ENCODE measurements at places on chromosomes 1 and 21.

GRCh38 chr1:62103846-62104245, 90.8 kb upstream of the L1TD1 start:
- no peak for DNase-seq

DNA sequence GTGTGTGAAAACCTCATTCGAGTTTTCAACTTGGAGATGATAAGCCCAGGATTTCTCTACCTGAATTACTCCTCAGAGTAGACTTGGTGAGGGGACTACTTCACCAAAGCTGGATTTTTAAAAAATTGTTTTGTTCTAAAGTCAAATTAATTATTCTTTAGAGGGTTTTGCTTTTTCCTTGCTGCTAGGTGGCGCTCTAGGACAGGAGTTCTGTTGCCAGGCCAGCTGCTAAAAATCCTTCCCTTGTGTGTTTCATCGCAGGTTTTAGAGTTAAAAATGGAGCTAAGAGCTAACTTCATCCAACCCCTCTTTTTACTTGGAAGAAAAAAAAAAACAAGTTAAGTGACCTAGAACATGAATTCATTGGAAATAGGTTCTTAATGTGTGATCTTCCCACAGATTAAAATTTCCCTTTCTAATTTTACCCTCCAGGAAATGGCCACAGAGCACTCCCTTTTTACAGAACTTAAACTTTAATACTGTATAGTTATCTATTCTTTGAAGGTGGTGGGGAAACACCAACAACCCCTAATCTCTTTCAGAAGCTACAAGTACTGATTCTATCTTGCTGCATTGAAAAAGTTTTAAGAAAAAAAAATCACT, 36.7 kb upstream of the FAM163A start:
- no peak for DNase-seq

DNA sequence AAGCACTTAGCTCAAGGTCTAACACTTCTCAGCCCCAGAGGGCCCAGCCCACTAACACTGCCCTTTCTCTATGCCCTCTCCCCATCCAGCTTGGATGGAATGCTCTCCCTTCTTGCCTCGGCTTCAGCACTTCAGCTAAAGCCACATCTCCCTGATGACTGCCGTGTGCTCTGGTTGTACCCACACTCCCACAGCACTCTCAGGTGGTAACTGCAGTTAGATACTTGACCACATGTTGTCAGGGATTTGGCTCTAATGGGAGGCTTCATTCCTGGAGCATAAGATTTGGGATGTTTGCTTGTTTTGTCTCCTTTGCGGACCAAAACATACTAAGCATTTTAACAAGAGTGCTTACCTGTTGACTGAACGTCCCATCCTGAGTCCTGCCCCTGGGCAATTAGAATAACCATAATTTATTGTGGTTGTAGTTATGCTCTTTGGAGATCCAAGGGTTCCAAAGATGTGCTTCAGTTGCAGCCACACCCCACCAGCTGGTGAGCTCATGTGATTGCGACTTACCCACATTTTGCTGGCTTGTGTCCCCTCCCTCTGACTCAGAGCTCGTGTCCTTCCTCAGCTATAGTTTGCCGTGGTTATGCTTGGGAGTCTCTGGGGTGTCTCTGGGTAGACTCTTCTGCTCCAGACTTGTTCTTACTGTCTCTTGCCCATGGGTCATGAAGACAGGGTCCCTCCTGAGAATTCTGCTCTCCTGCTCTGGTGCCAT, 7.7 kb upstream of the SLC26A9 start:
- DNase-seq: no peak

GRCh38 chr1:200530623-200531261, 89.8 kb downstream of the KIF14 start:
- no peak for DNase-seq

DNA sequence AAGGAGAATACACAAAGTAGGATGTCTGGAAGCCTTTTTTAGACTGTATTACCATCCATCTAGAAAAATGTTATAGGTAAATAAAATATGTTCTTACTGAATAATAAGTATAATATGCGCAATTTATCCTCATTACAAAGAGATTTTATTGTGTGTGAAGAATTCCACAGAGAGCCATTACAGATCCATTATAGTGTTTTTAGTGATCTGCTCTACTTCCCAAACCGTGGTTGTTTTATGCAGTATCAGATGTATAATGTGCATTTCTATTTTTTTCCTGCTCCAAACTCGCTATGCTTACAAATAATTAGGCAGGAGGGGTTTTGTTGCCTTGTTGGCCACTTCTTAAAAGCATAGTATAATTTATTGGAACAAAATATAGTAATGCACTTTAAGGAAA, 447.8 kb downstream of the USP25 start:
- DNase-seq: no peak

DNA sequence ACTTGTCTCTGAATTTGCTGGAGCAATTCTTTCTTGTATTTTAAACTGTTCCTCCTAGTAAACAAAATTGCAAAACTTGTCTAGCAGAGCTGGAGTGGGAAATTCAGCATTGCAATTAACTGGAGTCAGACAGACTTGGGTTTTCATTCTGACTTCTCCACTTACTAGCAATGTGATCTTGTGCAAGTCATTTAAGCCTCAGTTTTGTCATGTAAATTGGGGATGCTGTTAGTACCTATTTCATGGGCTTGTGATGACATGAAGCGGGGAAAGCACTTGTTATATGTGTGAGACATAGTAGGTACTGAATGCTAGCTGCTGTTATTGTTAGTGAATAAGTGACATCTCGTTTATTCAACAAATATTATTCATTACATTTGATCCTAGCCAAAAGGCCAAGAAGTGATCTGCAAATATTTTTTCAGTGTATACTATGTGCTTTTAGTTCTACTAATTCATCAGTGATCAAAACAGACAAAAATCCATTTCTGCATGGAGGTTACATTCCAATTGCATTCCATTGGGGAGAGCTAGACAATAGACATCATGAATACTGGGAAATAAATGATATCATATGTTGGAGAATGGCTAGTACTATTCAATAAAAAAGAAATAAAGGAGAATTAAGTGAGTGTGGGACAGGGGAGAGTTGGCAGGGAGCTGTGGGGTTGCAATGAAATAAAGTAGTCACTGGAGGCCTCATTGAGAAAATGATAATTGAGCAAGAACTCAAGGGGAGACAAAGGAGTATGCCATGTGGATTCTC, 47.1 kb downstream of the CACHD1 start:
- no peak for DNase-seq

DNA sequence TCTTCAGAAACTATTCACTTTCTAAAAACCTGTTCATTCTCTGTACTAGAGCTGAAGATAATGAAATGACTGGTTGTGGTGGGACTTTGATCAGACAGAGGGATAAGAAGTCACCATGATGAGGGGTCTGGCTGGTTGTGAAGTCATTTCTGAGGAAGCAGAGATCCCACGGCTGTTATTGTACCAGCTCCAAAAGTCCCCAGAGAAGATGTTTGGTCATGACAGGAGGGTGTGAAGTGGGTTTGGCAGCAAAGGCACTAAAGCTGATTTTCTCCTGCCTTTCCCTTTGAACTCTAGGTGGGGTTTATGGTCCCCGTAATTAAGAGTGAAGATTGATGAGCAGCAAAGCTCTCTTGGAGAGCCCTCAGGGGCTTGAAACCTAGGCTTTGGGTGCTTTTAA, 103.1 kb upstream of the CACHD1 start:
- DNase-seq: no peak

GRCh38 chr21:37670883-37671282, 245.4 kb downstream of the KCNJ6 start:
- no peak for DNase-seq

GRCh38 chr1:43348809-43349593, 9.8 kb upstream of the CDC20 start:
- DNase-seq: peak; percentile 21

DNA sequence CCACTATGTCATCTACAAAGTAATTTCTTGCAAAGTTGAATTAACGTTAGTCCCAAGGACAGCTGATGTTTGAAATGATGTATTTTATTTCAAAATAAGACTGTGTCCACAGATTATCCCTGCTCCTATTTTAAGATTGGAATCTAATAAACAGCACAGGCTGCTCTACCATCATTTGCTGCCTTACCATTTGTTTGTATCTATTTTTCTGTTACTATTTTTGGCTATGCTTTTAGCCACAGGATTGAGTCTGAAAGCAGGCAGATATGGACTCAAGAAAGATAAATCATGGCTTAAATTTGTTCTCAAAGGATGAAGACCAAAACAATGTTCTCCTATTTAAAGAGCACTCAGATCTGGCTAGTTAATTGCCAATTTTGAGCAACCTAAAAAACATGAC, 105.3 kb downstream of the RGS2 start:
- DNase-seq: no peak

- no peak for DNase-seq
Measured at GRCh38 chr21:35991131-35991530, 69.2 kb downstream of the SETD4 start.

GRCh38 chr1:235324296-235324695, 3.7 kb downstream of the ARID4B start:
- no peak for DNase-seq

DNA sequence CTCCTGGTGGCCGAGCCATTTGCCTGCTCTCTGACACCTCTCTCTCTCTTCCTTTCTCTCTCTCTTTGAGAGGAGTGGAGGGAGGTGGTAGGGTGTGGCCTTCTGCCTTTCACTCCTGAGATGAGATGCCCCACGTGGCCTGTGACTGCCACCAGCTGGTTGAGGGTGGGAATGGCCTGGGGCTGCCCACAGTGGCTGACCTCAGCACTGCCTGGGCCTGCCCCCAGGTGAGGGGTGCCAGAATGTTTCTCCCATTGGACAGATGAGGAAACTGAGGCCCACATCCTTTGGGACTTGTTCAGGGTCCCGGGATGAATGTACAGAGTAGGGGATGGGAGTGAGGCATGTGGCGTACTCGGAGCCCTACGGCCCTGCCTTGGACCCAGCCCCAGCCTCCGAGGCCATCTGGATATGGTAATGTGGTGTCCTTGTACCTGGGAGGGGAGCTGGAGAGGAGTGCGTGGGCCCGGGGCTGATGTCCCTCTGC, 12.7 kb upstream of the C1orf167 start:
- DNase-seq: no peak

DNA sequence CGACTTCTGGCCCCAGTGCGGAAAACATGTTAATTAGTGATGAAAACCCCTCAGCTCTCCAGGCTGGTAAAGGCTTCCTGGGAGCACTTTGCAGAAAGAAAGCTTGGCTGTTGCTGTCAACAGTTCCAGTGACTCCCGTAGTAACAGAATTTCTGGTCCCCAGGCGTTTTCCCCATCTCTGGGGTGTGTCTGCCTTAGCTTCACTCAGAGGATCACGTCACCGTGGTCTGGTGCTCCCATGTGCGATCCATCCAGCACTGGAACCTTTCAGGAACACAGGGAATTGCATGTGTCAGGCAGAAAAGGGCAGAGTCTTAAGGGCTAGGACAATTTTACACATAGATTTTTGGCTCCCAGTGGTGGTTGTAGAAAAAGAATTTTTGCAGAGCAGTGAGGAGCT, 470.4 kb upstream of the USP24 start:
- DNase-seq: no peak

DNA sequence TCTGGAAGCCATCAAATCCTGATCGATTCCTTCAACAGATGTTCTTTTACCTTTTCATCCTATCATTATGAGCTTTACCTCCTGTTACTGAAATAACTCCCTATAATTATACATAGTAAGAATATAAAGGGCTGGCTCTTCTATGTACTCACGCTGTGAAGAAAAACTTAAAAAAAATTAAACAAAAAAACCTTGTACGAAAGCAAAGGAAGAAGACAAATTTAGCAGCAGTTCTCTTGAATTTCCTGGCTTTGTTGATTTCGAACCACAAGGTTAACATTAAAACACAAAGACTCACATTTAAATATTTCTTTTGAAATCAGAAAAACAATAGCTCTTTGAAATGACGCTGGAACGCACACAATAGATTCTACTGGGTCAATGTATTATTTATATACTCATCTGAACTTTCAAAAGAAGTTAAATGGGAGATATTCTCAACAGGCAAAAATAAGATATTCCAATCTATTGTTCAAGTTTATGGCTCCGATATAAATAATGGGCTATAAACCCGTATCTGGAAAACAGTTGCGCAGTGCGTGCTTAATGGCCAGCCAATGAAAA, 13.6 kb upstream of the SPEN start:
- no peak for DNase-seq

DNA sequence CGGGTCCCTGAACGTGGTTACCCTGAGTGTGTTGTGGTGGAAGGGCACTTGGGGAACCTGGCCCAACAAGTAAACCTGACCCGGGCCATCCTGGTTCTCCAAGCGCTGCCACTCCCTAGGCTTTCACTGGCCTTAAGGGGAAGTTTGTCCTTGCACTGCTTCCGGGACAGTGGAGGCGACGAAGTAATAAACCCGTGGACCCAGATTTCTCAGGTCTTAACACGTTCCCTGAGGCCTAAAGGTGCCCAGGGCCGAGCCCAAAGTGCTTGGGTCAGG, 261 bp upstream of the CCDC24 start:
- no peak for DNase-seq

GRCh38 chr1:22670352-22670975, 17.4 kb downstream of the C1QB start:
- DNase-seq: no peak

DNA sequence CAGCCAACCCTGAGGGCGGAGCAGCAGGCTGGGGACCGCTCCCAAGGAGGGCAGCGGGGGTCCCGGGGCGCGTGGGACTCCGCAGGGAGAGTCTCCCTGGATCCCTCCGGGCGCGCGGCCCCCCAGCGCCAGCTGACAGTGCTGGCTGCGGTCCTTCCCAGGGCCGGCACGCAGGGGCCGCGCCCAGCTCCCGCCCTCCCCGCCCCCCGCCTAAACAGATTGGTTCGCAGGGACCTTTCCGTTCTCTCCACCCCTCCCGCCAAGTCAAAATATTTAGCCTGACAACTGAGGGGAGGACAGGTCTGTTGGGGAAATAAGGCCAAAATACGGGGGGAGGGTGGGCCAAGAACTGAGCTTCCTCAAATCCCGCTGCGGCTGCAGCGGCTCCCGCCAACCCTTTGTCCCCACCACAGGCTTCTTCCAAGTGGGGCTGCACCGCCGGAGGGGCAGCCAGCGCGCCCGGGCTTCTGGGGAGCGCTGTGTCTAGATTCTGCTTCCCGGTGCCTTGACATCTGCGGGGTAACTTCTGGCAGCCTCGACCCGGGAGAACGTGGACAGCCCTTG, at the start of gene INSRR:
INSRR (minus strand) TSS at position 159 of the 564 bp plus-strand sequence. CDS start 496 bp downstream, outside the sequence.
- DNase-seq: no peak

- DNase-seq: no peak
Measured at GRCh38 chr1:3609016-3609768, 2.1 kb downstream of the MEGF6 start.

DNA sequence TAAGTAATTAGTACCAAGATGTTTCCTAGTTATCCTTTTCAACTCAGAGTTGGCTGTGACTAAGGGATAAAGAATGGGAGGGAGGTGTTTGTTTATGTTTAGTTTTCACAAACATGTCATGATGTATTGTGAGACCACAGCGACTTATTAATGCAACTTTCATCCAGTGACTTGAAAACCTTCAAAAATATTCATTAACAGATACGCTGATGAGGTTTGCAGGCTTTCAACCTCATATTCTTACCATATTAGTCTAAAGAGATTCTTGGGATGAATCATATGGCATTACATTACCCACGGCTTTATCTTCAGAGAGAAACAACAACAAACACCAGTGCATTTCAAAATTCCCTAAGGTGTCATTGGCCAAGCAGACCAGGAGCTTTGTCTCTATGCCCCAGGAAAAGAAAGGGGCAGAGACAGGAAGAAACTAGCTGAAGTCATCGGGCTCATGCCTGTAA, 36.4 kb downstream of the PALMD start:
- DNase-seq: no peak
